Activated CD4-positive, alpha-beta T cell treated with anti-CD3 and anti-CD28 coated beads for 36 hours (primary cell): ENCODE measurements at places on chromosomes 5 and 9. TPM values are rescaled to one million over a fixed set of nuclear protein-coding genes. Genes with fewer than 3 reads are reported as not detected.

DNA sequence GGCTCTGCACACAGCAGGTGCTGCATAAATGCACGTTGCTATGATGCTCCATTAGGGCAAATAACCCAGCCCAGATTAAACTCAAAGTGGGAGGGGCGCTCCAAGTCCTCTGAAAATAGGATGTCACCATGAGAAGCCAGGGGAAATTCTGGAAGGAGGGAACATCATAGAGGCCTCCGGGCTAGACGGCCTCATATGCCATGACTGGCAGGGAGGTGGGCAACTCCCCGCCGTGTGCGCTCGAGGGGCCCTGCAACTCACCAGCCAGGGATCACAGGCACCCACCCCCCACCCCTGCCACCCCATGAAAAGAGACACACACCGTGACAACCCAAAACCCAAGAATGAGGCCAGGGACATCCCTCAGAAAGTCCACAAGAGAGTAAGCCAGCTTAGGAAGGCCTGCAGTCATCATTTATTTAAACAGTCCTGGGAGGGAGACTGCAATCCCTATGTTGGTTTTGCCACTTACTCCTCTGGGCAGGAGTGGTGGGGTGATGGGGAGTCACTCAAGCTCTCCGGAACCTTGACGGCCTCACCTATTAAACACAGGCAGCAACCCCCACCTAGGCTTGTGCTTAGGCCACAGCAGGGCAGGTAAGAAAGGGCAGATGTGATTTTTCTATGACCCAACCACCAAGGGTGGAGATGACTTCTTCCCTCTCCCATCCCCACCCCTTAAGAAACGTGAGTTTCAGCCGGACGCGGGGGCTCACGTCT, 4.0 kb downstream of the VAV2 start:
- no peak for DNase-seq
- H3K27ac ChIP-seq, result no peak overlapping the region
- H3K4me3 ChIP-seq, result no peak overlapping the region
- no peaks in the 10 kb centered on the region for H3K36me3 ChIP-seq

Gene CEP78
- total RNA-seq, result 39.2 TPM

GRCh38 chr9:79551586-79551985, 20.2 kb upstream of the TLE4 start:
- DNase-seq, result no peak
- H3K36me3 ChIP-seq, result no peaks in the 10 kb centered on the region
- H3K4me1 ChIP-seq, result no peaks in the 10 kb centered on the region
- peaks cover under 1% of the 10 kb centered on the region for H3K27me3 ChIP-seq
- H3K4me3 ChIP-seq, result no peak overlapping the region
- H3K27ac ChIP-seq, result no peak overlapping the region

GRCh38 chr5:150289551-150290390, at the start of gene CAMK2A:
Gene CAMK2A (minus strand): TSS chr5:150289773. CDS start chr5:150289625, 148 bp downstream.
- no peaks in the 10 kb centered on the region for H3K4me1 ChIP-seq
- no peak within 1 kb of the TSS for H3K4me3 ChIP-seq
- H3K27ac ChIP-seq, result no peak within 1 kb of the TSS
- no peaks in the 10 kb centered on the region for H3K27me3 ChIP-seq

GRCh38 chr9:88587885-88588649, 53.1 kb downstream of the NXNL2 start:
- H3K4me1 ChIP-seq, result peaks cover 9% of the 10 kb centered on the region
- no peaks in the 10 kb centered on the region for H3K36me3 ChIP-seq
- no peak overlapping the region for H3K27ac ChIP-seq

GRCh38 chr5:99089822-99090549, 161.2 kb upstream of the CHD1 start:
- H3K36me3 ChIP-seq, result no peaks in the 10 kb centered on the region
- peaks cover 4% of the 10 kb centered on the region for H3K27me3 ChIP-seq
- no peak overlapping the region for H3K27ac ChIP-seq
- no peak overlapping the region for H3K4me3 ChIP-seq
- DNase-seq, result no peak
- peaks cover 3% of the 10 kb centered on the region for H3K4me1 ChIP-seq

DNA sequence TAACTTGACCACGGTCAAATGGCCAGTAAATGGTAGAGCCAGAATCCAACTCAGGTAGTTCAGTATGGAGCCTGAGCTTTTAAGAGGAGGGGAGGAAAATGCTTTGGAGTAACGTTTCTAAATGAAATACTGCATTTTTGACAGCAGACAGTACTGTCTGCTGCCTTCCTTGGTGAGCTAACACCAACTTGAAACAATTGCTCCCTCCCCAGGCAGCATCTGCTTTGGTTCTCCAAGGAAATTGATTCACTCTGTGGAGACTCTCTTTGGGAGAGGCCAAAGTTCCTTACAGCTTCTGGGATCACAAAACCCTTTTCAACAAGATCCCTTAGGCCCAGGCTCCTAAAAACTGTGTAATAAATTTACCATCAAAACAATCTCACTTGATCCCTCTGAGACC, 75.2 kb upstream of the SSBP2 start:
- no peaks in the 10 kb centered on the region for H3K36me3 ChIP-seq
- no peak for DNase-seq
- H3K27me3 ChIP-seq, result no peaks in the 10 kb centered on the region

- H3K27me3 ChIP-seq, result peaks cover 13% of the 10 kb centered on the region
- DNase-seq, result no peak
- H3K4me3 ChIP-seq, result no peak overlapping the region
- no peaks in the 10 kb centered on the region for H3K36me3 ChIP-seq
- H3K4me1 ChIP-seq, result no peaks in the 10 kb centered on the region
- no peak overlapping the region for H3K27ac ChIP-seq
Observed at GRCh38 chr9:88673886-88674285, 138.9 kb downstream of the NXNL2 start.

Gene HTR1A
- not detected for total RNA-seq

Gene GABRP
- not detected for total RNA-seq

Gene CDX1
- not detected for total RNA-seq

Gene LECT2
- not detected for total RNA-seq

- peak; percentile 16 for DNase-seq
- H3K27me3 ChIP-seq, result peaks cover 74% of the 10 kb centered on the region
- no peak overlapping the region for H3K4me3 ChIP-seq
- H3K27ac ChIP-seq, result no peak overlapping the region
Observed at GRCh38 chr9:77014597-77015263, 4.7 kb upstream of the FOXB2 start.

DNA sequence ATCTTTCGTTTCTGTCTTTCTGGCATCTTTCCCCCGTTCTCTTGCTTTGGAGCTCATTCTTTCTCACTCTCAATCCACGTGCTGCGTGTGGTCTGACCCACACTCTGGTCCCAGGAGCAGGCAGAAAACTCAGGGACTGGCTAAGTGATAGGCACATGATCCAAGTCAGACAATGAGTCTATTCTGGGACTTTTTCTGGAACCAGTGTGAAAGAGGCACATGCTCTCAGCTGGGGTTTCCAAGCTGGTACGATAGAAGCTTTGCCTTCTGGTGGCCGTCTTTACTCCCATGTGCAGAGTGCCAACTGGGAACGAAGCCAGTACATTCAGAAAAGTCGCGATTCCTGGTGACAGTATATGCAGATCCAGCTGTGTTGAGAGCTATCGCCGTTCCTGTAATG, 94.4 kb downstream of the PDZD2 start:
- H3K36me3 ChIP-seq, result no peaks in the 10 kb centered on the region
- peaks cover 4% of the 10 kb centered on the region for H3K4me1 ChIP-seq
- no peak overlapping the region for H3K27ac ChIP-seq
- H3K27me3 ChIP-seq, result no peaks in the 10 kb centered on the region

- no peaks in the 10 kb centered on the region for H3K27me3 ChIP-seq
- peaks cover 18% of the 10 kb centered on the region for H3K4me1 ChIP-seq
Observed at GRCh38 chr5:34691326-34691725, 35.2 kb downstream of the RAI14 start.

Gene PMPCA
- total RNA-seq, result 113 TPM

Gene GAPT
- not detected for total RNA-seq

Gene NTNG2
- 2.0 TPM for total RNA-seq

Gene SEC61B
- total RNA-seq, result 81.0 TPM

- peaks cover 15% of the 10 kb centered on the region for H3K36me3 ChIP-seq
- no peak for DNase-seq
- no peaks in the 10 kb centered on the region for H3K27me3 ChIP-seq
- peaks cover 4% of the 10 kb centered on the region for H3K4me1 ChIP-seq
- no peak overlapping the region for H3K27ac ChIP-seq
- no peak overlapping the region for H3K4me3 ChIP-seq
Observed at GRCh38 chr9:134029248-134030226, 4.3 kb downstream of the BRD3OS start.

- no peaks in the 10 kb centered on the region for H3K36me3 ChIP-seq
- no peak for DNase-seq
- no peak overlapping the region for H3K4me3 ChIP-seq
- no peaks in the 10 kb centered on the region for H3K4me1 ChIP-seq
- no peaks in the 10 kb centered on the region for H3K27me3 ChIP-seq
Observed at GRCh38 chr9:18023332-18023731, 444.5 kb downstream of the SH3GL2 start.

GRCh38 chr9:98775831-98776441, 20.4 kb downstream of the ANKS6 start:
- no peaks in the 10 kb centered on the region for H3K4me1 ChIP-seq
- DNase-seq, result peak; percentile 47
- H3K27me3 ChIP-seq, result no peaks in the 10 kb centered on the region
- H3K4me3 ChIP-seq, result no peak overlapping the region

GRCh38 chr5:134477462-134478245, 47.8 kb upstream of the JADE2 start:
- no peak for DNase-seq
- H3K27me3 ChIP-seq, result no peaks in the 10 kb centered on the region
- H3K36me3 ChIP-seq, result no peaks in the 10 kb centered on the region
- H3K4me3 ChIP-seq, result no peak overlapping the region

DNA sequence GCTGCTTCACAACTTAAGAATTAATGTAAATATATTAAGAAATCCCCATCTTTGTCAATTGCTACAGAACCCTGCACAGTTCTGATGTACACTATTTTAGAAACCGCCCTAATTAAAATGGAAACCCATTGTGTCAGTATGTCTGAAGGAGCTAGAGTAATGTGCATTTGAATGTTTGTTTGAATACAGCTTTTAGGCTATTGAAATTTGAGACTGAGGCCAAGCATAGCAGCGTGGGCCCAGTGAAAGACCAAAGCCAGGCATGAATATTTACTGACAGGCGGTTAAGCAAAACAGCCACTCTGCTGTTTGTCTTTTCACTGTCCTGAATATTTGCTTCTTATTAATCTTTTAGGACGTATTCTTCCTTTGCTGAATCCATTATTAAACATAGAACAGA, 252.3 kb downstream of the IZUMO3 start:
- H3K4me1 ChIP-seq, result no peaks in the 10 kb centered on the region
- H3K27ac ChIP-seq, result no peak overlapping the region
- no peaks in the 10 kb centered on the region for H3K27me3 ChIP-seq
- DNase-seq, result no peak

DNA sequence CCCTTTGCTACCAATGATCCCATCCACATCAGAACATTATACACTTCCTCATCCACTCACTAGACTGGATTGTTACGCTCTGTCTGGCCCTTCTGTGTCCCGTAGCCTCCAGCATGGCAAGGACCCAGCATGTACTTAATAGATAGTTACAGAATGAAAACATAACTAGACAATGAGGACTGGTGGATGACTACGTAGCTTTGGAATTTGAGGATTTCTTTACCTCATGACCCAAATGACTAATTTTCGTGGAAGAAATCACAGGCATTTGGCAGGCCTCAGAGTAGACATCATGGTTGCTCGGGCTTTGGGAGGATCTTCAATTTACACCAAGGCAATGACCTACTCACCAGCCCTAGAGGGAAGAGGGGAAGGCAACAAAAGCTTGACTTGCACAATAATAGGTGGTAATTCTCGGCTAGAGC, 299.8 kb downstream of the TLE1 start:
- H3K4me1 ChIP-seq, result no peaks in the 10 kb centered on the region
- H3K4me3 ChIP-seq, result no peak overlapping the region
- DNase-seq, result no peak
- H3K36me3 ChIP-seq, result no peaks in the 10 kb centered on the region
- no peaks in the 10 kb centered on the region for H3K27me3 ChIP-seq

Gene OBP2B
- total RNA-seq, result not detected

DNA sequence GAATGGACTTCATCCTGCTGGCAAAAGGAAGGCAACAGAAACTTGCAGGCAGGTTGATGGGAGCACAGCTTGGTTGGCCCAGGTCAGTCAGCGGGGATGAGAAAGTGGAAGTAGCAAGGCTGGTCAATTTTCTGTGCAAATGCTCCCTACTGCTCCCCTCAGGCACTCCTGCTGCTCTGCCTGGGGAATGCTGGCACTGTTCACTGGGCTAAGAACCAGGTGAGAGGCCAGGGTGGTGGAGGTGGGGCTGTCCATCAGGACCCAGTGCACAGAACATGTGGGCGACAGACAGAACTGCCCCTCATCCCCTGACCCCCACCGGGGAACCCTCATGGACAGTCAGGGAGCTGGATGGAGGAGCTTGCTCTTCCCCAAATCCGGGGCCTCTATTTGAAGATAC, 593.1 kb downstream of the IRX1 start:
- no peaks in the 10 kb centered on the region for H3K36me3 ChIP-seq
- H3K4me3 ChIP-seq, result no peak overlapping the region
- H3K4me1 ChIP-seq, result no peaks in the 10 kb centered on the region
- H3K27ac ChIP-seq, result no peak overlapping the region
- DNase-seq, result peak; percentile 12

DNA sequence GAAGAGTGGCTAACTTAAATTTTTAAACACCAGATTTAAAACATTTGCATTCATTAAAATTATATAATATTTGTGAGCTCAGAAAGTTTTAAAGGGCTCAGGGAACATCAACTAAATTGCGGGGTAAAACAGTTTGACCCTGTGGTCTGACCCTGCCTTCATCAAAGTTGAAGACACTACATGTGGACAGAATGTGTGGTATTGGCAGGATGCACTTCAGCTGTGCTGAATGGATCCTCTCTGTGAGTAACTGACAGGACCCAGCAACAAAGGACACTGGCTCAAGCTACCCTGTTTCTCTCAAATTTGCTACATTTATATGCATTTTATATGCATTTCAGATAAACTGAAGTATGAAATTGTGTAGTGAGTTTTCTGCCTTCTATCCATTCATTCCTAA, 288.5 kb downstream of the ZNF608 start:
- H3K27me3 ChIP-seq, result peaks cover 7% of the 10 kb centered on the region
- peaks cover 8% of the 10 kb centered on the region for H3K4me1 ChIP-seq
- no peak overlapping the region for H3K27ac ChIP-seq
- no peak overlapping the region for H3K4me3 ChIP-seq

- peaks cover 16% of the 10 kb centered on the region for H3K27me3 ChIP-seq
- H3K4me1 ChIP-seq, result peaks cover 7% of the 10 kb centered on the region
- no peaks in the 10 kb centered on the region for H3K36me3 ChIP-seq
- no peak for DNase-seq
- no peak overlapping the region for H3K4me3 ChIP-seq
Observed at GRCh38 chr9:87599901-87600610, 102.4 kb downstream of the DAPK1 start.

Gene PTPRD
- total RNA-seq, result not detected
